HTR-8/SVneo (cell line): ENCODE measurements at places on chromosomes 11 and 22.

DNA sequence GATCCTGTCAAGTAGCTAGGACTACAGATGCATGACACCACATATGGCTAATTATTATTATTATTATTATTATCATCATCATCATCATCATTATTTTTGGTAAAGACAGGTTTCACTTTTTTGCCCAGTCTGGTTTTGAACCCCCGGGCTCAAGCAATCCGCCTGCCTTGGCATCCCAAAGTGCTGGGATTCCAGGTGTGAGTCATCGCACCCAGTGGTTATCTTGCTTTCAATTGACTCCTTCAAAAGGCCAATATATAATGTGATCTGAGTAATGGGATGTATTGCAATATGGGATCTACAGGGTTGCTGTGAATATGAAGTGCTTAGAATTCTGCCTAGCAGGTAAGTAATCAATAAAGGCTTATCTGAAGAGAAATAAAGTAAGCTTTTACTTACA, 221.2 kb downstream of the SBF2 start:
- DNase-seq: no peak

- DNase-seq: no peak
Measured at GRCh38 chr11:35256296-35256695, 117.3 kb downstream of the CD44 start.

GRCh38 chr22:47168900-47169800, 406.7 kb downstream of the TBC1D22A start:
- peak; percentile 17 for DNase-seq

DNA sequence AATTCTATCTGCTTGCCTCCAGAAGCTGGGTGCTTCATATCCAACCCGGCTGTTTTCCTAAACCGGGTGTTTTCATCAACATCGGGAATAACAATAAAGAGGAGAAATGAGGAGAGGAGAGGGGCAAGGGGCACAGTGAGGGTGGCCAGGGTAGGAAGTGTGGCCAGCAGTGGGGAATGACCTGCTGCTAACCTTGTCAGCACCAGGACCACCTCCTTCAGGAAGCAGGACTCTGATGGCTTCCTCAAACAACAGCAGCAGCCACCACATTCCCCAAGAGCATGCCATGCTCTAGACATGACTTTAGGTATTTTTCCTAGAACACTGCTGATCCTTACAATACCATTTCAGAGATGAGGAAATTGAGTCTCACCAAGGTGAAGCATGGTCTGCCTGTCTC, 52.4 kb downstream of the TPBGL start:
- DNase-seq: no peak

- no peak for DNase-seq
Measured at GRCh38 chr11:108536783-108537182, 38.6 kb upstream of the POGLUT3 start.

DNA sequence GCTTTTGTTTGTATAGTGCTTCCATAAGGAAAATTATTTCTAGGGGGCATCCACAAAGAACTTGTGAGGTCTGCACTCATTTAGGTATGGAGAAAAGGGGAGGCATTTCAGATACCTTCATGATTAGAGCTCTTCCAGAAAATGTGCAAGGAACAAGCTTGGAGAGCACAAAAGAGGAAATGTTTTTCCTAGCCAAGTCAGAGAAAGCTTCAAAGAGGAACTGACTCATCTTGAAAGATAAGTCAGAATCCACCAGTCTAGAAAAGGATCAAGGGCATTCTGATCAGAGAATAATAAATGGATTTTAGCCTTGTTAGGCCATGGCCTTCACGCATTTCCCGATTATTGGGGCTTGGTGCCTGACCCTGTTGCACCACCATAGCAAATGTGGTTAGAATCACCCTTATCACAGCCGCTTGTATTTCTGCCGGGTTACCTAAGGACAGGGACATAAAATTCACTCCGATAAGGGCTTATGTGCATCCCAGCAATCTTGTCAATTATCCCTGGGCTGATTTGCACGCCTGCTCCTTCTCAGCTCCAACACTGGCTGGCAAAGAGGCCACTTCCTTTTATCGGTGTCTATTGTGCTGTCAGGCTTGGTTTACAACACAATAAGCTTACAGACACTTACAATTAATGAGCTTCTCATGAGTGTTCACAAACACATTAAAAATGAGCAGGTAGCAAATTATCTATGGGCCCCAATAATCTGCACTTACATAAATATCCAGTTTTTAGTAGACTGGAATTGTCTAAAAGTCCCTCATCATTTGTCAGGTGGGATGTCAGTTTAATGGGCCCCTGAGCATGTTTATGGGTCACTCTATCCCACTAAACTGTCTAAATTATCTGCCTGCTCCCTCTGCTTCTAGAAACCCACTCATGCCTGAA, 613.5 kb downstream of the SOX6 start:
- DNase-seq: no peak

GRCh38 chr11:2293984-2294925, 7.5 kb downstream of the C11orf21 start:
- DNase-seq: no peak

GRCh38 chr11:123469089-123469488, 39.0 kb downstream of the GRAMD1B start:
- DNase-seq: no peak

GRCh38 chr11:33412241-33412640, 155.1 kb downstream of the HIPK3 start:
- DNase-seq: no peak

DNA sequence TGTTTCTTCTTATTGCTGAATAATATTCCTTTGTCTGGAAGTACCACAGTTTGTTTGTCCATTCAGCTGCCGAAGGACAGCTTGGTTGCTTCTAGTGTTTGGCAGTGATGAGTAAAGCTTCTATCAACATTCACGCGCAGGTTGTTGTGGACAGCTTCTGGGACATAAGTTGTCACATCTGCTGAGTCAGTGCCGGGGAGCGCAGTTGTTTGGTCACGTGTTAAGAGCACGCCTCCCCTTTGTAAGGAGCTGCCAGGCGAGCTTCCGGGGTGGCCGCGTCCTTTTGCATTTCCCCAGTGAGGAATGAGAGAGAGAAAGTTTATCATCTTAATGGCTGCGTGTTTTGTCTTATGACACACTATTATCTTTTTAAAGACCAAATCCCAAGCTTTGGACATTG, 30.3 kb downstream of the SAMM50 start:
- DNase-seq: no peak

GRCh38 chr11:118437208-118438125, 1.2 kb downstream of the KMT2A start:
- DNase-seq: no peak

GRCh38 chr22:29636751-29637150, 33.3 kb downstream of the NF2 start:
- DNase-seq: no peak
